ENCODE measurements at places on chromosomes 5 and 9.

DNA sequence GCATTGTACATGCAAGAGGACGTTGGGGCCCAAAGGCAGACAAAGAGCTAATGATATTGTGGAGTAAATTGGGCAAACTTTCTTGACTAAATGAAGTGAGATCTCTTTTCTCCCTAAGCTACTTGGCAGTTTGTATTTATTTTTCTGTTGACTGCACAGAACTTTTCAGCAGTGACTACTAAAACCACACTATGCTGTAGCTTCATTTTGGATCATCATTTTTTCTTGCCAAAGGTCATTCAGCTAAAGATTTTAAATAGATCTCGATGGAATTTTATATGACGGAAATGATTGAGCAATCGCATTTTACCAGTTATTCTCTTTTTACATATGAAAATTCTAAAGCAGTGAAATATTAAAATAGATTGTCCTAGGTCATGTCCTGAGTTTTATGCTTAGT is 286.1 kb upstream of the ACTBL2 start:
- no peak for DNase-seq

GRCh38 chr9:129252937-129253802 is 75.1 kb upstream of the IER5L start:
- peak; percentile 91 for DNase-seq

DNA sequence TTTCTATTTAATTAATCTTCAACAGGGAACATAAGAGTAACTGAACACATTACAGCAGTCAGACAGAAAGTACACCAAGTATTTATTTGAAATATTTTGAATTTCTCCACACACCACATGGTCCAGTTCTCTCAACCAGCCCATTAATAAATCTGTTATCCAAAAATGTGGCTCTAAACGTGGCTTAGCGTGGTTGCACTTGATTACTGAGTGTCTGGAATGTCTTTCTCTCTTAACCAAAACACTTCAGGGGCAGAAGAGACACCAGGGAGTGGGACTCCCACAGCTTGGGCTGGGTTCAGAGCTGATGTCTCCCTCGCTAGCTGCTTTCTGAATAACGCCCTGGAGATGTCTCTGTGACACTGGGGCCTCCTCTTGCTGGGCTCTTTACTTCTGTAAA is 52.6 kb upstream of the FANCC start:
- DNase-seq, result no peak

DNA sequence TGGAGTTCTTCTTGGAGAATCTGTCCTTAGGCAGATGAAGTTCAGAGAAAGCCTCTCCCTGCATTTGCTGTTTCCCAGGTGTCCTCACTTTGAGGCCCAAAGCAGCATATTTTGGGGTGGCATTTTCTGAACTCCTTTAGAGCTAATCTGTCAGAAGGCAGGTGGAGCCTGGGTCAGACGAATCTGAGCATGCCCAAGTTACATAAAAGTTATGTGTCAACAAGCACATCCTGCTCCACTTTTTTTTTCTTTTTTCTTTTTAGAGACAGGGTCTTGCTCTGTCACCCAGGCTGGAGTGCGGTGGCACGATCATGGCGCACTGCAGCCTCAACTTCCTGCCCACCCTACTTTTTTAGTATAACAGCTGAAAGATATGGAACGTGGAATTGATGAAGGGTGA is 41.3 kb upstream of the HSPA9 start:
- no peak for DNase-seq

- DNase-seq, result no peak
Observed at GRCh38 chr9:111945216-111945615, 48.6 kb downstream of the UGCG start.

DNA sequence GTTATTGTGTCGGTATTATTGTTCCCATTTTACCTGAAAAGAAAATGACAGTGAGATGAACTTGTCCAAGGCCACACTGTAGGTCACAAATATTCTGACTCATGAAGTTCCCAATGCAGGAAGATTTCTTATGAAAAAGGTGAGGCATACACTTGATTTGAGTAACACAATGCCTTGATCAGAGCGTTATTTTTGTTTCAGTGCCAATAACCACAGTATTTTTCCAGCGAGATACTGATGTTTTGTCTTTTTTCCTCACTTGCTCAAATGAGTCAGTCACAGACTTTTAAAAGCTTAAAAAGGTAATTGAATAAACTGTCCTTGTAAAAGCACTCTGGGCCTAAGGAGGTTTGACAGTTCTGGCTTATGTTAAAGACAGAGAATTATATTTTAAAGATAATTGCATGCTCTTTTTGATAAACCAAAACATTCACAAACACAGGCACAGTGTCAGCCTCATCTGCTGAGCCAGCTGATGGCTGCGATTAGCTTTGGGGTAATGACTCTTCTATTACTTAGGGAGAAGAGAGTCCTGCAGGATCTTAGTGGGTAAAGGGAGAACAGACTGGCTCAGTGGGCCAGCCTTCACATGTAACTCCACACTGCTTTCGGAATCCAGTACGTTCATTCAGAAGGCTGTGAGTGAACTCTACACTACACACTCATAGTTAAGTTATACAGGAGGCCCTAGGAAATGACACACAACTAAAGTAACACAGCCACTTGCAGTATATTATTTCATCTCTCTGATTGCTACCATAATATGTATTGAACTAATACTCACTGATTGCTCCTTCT is 165.5 kb upstream of the CD180 start:
- no peak for DNase-seq

Measured in tibial artery (tissue), 4 donors.